ENCODE measurements at places on chromosomes 4 and X.
A peak's percentile ranks its signal among the peaks of the same experiment; 100 is the strongest.

DNA sequence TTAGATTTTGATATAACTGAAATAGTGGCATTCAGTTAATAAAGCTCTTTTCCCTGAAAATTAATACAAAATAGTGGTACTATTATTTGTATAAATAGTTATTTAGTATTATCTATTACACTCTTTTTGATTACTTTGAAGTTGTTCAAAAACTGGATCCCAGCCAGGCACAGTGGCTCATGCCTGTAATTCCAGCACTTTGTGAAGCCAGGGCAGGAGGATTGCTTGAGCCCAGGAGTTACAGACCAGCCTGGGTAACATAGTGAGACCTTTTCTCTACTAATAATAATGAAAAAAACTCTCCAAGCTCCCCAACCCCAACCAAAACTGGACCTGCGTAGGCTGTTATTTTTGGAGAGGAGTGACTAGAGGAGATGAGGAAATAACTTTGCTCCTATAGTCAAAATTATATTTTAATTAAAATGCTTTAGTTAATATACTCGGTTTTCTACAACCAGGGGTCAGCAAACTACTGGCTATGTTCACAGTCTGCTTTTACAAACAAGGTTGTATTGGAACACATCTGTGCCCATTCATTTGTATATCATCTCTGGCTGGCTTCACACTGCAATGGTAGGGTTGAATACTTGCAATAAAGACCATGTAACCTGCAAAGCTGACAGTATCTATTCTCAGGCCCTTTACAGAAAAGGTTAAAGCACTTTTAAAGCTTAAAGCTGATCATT is 27.6 kb downstream of the GUCY1A1 start:
- no peak for DNase-seq

- DNase-seq: no peak
Observed at GRCh38 chrX:43559644-43560043, 96.5 kb upstream of the MAOA start.

GRCh38 chr4:127997534-127998388 is 32.6 kb downstream of the ABHD18 start:
- DNase-seq: no peak

DNA sequence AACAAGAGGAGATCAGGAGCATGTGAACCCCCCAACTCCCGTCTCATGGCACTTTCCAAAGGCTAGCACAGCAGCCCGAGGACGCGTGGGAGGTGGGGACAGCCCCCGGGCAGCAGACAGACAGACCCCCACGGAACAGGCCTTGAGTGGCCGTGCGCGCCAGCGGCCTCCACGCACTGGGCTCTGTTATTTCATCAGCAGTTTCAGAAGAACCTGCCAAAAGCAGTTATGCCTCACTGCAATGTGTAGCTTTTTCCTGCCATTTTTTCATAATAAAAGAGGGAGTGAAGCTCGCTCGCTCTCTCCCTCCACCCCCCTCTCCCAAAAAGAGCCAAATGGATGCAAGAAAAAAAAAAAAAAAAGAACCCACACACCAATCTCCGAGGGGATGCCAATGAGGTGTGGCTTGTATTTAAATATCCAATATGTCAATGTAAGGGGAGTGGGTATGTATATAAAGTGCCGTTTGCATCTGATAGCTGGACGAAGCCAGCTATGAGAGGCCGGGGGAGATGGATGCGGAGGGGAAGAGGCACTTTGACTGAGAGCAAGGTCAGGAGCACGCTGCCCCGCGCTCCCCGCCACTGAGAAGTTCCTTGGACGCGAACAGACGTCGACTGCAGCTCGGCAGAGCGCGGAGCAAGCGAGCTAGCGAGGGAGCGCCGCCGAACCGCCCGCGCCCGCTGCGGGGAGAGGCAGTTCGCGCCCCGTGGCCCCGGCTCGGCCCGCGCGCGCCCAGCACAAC is at the start of gene FGF16:
TSS of gene FGF16 (plus strand) at position 482 of the 745 bp plus-strand sequence. CDS start 286 bp downstream, outside the sequence.
- no peak for DNase-seq

DNA sequence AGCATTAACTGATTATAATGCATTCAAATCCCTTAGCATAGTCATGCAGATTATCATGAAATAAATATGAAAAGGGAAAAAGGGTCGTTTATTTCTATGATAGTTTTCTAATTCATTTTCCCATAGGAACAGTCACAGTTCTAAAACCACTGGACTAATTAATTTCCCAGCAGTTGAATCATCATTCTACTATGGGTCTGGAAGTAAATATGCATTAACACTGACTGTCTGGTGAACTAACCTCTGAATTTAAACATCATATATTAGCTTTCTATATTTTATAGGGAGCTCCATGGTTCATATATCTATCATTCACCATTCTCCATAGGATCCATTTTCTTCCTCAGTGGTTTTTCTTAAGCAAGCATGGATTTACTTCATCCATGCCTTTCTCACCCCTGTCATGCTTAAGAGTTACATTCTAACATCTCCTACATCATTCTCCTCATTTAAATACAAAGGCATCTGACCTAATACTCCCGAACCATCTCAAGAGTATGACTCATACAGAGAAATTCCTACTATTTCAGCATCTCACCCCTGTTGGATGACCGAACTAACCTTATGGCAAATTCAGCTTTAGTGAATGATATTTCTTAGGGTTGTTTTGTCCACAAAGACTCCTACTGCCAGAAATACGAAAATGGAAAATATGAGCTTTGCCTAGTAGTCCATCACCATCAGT is 198.7 kb upstream of the ADAMTS3 start:
- no peak for DNase-seq

DNA sequence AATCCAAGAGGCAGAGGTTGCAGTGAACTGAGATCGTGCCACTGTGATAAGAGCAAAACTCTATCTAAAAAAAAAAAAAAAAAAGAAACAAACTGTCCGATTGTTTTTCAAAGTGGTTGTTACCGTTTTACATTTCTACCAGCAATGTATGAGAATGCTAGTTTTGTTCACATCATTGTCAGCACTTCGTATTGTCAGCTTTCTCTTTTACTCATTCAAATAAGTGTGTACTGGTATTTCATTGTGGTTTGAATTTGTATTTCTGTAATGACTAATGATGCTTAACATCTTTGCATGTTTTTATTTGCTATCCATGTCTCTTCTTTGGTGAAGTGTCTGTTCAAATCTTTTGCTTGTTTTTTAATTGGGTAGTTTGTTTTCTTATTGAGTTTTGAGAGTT is 65.8 kb downstream of the GPR101 start:
- DNase-seq: no peak

DNA sequence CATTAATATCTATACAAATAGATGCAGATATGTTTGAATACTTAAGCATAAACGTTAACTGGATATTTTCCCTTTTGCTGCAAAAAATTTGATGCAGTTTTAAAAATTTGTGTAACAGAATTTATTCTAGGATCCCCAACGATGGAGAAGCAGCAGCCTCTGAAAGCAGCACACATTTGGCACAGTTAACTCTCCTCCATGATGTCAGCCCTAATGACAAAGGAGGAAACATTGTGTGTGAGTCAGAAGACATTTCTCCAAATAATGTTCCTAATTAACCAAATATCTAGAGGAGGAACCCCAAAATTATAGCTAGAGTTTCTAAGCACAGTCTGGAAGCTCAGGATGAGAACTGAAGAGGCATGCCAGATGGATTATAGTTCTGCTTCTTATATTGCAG is 281.9 kb upstream of the MAD2L1 start:
- no peak for DNase-seq

DNA sequence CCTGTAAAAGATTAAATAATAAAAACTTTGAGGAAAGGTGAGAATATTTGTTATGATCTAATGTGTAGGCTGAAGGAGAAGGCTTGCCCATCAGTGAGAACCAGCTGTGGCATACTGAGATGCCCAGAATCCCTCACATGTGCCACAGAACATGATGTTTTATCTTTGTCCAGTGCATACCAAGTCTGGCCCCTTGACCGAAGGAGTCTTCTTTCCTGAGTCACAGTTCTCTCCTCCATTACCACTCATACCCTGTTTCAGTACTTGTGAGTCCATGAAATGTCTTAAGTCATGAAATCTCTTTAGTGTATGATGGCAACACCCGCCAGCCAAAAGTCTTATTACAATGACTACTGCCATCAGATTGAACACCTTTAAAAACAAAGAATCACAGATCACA is 42.7 kb downstream of the PPARGC1A start:
- no peak for DNase-seq

- DNase-seq: no peak
Observed at GRCh38 chrX:39705290-39705689, 392.5 kb downstream of the BCOR start.

DNA sequence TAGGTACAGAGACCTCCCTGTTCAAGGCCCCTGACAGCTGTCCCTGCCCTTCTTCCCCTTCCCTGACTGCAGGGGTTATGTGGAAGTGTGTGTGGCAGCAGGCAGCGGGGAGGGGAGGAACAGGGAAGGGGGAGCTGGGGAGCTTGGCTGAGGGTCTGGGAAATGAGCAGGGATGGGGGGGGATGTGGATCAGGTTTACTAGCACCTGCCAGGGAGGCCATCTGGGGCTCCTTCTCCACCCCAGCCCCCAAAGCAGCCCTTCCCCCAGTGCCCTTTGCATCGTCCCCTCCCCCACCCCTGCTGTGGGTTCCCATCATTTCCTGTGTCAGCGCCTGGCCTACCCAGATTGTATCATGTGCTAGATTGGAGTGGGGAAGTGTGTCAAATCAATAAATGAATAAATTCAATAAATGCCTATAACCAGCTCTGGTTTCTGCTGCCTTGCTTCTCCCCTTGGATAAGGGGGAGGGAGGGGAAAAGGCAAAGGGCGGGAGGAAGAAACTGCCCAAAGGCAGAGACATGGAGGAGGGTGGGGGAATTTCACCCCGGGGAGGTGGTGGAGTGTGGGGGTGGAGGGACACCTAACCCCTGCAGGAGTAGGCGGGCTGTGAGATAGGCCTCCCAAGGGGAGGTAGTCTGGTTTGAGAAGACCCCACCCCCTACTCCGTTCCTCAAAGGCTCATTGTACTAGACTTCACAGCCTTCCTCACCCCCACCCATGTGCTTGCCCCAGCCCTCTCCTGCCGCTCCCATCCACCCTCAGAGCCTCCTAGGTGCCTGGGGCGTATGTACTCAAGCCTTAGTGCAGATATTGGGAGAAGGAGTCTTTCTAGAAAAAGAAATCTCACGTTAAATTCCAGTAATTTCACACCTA is 3.2 kb downstream of the CXorf65 start:
- peak; percentile 44 for DNase-seq

DNA sequence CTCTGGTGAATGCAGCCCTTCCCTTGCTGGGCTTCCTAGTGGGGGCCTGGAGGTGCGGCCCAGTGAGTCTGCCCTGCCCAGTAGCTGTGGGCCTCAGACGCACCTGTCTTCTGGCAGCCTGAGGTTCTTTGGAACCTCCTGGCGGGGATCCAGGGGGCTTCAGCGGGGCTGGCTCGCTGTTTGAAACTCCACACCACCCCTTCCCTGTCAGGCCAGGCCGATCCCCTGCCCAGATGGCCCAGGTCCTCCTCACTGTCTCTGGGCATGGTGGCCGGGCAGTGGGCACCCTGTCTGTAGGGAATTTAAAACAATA is 10.7 kb upstream of the NKX1-1 start:
- DNase-seq: no peak

- DNase-seq: no peak
Observed at GRCh38 chr4:45518832-45519231, 605.0 kb downstream of the GABRG1 start.

- no peak for DNase-seq
Observed at GRCh38 chr4:11019451-11020240, 335.1 kb upstream of the CLNK start.

DNA sequence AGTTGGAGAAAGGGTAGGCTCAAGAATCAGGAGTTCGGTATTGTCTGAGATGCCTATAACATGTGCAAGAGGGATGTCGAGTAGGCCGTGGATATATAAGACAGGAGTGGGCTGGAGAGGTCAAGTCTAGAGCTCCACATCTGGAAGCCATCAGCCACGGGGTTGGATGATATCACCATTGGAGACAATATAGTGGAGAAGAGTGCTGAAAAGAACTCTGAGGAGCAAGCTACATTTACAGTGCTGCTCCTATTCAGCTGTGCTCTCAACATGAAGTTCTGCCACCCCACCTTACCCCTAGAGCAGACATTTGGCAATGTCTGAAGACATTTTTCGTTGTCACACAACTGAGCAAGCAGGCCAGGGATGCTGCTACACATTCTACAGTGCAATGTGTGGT is 20.9 kb upstream of the PLAC1 start:
- no peak for DNase-seq

- no peak for DNase-seq
Observed at GRCh38 chr4:3338321-3338838, 45.6 kb downstream of the RGS12 start.

GRCh38 chr4:66055999-66056398 is 385.7 kb upstream of the EPHA5 start:
- DNase-seq: no peak

DNA sequence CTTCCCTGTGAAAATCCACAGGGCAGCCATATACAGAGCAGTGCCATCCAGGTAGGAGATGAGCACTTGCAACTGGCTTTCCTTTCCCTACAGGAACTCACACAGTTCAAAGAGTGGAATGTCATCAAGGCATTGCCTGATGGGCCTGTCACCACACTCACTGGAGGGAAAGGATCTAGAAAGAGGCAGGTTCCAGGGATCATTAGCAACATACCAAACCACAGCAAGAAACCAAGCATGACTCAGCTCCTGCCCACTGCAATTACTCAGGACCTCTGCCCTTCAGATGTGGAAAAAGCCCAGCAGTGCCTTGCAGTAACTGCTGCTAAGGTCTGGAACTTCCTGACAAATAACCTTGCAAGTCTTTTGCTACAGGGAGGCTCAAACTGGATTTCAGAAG is 101.2 kb downstream of the ZNF674 start:
- DNase-seq: no peak

DNA sequence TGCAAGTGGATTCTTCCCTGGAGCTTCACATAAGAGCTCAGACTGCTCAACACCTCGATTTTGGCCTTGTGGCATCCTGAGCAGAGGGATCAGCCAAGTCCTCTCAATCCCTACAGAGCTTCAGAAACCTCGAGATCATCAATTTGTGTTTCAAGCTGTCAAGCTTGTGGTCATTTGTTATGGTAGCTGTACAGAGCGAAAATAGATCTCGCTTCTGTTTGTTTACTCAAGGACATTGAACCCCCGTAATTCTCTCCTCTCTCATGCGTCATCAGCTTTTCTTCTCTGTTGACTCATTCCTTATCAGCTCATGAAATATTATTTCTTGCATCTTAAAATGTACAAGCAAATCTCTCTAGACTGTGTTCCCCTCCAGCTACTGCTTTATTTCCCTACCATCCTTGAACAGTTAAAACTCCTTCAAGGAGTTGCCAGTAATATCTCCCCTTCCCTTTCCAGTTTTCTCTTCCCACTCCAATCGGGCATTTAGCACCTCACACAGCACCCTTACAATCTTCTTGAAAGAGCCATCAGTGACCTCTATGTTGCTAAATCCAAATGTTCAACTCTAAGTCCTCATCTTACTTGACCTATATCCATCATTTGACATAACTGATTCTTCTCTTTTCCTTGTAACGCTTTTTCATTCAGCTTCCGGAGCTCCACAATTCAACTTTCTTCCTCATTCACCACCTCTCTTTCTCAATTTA is 106.2 kb upstream of the FAT1 start:
- no peak for DNase-seq

GRCh38 chr4:86963697-86964096 is 28.9 kb downstream of the AFF1 start:
- DNase-seq: no peak

GRCh38 chr4:4614925-4615678 is 73.3 kb upstream of the STX18 start:
- no peak for DNase-seq
